Fibroblast of lung (primary cell): ENCODE measurements at places on chromosomes 13 and 19. TPM values are rescaled to one million over a fixed set of nuclear protein-coding genes. Genes with fewer than 3 reads are reported as not detected.

GRCh38 chr13:25447396-25447795 is 75.6 kb downstream of the ATP8A2 start:
- no peak for DNase-seq

GRCh38 chr13:111403266-111403665 is 82.8 kb downstream of the TEX29 start:
- DNase-seq = no peak

DNA sequence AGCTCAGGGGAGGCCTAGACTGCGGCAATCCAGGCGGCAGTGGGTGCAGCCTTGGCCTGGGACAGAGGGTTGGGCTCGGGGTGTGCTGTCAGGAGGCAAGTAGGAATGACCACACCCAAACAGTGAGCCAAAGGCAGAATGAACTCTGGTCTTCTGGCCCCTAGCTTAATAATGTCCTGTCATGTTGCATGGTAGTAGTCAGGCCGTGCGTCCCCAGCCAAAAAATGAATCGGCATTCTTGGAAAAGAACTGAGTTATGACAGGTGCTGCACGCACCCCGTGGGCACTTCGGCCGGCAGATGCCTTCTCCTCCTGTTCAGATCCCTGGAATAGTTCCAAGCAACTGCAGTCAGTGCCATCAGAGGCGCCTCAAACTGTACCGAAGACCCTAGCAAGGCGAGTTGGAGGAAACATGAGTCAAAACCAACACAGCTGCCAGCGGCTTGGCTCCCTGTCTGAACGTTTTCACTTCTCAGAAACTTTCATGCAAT is 55.9 kb downstream of the ATP7B start:
- DNase-seq = peak; percentile 14

DNA sequence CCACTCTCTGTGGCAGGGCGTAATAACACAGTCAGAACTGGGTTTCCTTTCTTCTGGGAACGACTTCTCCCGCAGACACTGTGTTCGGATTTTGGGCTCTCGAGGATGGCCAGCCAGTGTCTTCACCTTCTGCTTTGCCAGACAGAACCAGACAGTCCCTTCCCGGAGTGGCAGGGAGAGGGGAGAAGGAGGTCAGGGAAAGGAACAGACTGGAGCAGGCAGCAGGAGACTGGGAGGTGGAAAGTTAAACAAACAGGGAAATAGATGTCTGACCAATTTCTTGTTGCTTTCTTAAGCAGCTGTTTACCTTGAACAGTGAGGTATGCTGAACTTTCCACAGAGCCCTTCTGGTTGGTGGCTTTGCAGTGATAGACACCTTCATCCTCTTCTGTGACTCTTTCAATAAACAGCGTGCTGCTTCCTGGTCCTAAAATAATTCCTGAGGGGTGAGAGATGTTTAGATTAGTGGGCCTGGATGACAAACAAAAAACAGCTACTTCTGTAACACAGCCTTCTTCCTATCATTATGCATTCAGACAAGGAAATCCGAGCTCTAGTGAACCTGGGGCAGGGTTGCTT is 137.6 kb downstream of the FLT1 start:
- no peak for DNase-seq

DNA sequence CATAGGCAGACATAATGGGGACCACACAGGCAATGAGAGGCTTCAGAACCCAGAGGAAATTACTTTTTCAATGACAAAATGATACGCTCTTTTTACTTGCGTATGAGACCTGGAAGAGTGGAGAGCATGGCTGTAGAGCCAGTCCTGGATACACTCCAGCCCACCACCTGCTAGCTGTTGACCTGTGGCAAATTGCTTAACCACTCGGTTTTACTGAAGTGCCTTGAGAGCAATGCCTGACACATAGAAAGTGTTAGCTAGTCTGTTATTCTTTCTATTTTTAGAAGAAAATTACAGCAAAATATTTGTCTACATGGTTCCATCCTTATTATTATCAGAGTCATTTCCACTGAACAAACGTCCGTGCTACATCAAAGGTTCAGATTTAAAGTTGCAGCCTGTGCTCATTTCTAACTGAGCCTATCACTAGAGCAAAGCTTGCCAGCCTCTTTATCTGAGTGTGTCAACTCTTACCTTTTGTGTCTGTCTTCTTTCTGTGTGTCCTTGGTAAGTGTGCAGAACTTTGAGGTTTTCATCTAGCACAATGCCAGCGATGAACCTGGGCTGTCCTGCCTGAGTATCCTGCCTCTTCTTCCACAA is 9.6 kb upstream of the GPR183 start:
- peak; percentile 72 for DNase-seq

DNA sequence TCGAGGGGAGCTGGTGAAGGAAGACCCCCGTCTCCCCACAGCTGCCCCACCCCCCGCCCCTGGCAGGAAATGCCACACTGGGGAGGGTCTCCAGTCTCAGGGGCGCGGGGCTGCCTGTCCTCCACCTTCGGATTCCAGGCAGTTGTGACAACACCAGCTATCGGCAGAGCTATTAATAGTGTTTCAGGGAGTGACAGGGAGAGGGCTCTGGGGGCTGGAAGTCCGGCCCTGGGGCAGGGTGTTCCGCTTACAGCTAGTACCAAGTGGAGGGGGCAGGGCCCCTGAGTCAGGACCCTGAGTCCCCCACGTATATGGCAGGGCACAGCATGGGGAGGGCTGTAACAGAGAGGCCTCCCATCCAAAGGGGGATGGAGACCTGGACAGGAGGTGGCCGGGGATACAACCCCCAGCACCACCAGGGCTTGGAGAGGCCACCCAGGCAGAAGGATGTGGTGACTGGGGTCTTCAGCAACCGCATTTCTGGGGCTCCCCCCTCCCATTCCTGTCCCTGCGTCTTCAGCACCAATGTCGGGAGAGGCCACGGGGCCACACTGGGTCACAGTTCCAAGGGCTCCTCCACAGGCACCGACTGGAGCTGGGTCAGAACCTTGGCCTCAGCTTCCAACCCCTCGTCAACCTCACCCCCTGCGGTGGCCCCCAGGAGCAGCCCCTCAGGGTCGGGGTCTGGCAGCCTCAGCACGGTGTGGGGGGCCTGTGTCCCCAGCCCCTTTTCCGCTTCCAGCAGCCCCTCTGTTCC is 3.9 kb downstream of the SIX5 start:
- no peak for DNase-seq

DNA sequence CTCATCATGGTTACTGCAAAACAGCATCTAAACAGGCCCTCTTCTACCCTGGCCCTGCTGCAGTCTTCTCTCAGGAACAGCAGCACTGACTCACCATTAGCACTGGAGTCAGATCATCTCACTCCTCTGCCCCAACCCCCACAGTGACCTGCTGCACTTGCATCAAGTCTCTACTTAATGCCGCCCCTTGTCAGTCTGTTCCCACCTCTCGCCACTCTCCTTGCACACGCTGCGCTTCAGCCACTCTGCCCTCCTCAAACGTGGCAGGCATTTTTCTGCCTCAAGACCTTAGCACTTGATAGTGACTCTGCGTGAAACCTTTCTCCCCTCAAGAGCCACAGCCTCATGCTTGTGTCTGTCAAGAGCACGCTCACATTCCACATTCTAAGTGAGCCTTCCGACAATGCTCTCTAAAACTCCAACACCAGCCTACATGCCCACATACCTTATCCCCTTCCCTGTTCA is 22.1 kb downstream of the MIPEP start:
- DNase-seq = peak; percentile 59

DNA sequence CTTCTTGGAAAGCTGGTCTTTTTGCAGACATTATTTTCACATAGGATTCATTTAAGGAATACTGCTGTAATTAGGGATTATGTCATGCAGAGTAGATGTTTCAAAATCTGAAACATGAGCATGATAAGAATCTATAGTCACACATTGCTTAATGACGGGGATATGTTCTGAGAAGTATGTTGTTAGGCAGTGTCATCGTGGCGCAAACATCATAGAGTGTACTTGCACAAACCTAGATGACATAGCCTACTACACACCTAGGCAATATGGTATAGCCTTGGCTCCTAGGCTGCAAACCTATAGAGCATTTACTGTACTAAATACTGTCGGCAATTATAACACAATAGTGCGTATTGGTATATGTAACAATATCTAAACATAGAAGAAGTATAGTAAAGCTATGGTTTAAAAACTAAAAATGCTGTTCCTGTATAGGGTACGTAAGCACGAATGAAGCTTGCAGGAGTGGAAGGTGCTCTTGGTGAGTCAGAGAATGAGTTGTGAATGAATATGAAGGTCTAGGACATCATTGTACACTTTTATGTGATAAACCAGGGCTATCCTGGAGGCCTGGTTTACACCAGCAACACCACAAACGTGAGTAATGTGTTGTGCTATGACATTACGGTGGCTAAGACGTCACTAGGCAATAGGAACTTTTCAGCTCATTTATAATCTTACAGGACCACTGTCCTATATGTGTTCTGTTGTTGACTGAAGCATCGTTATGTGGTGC is 283.1 kb downstream of the MTUS2 start:
- DNase-seq = no peak

GRCh38 chr19:41323430-41324125 is 13.6 kb downstream of the CCDC97 start:
- DNase-seq = peak; percentile 97

DNA sequence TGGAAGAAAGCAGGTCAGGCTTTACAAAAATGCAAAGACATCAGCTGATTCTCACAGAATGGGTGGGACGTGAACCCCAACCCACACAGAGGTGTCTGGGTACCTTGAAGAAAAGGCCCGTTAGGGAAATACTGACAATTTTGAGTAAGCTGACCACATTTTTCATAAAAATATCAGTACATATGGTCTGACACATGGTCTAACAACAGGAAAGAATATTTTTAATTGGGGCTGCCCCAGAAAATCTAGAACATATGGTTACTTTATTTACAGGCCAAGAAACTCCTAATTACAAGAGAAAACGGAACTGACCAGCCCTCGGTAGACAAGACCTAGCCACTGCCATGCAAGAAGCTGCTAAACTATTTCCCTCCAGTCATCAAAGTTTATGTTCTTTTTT is 48.7 kb upstream of the ITM2B start:
- DNase-seq = no peak

- DNase-seq = no peak
These were observed 5.3 kb upstream of the F2RL3 start for GRCh38 chr19:16883522-16883921.

GRCh38 chr13:112704308-112705145 is 14.7 kb downstream of the ATP11A start:
- DNase-seq = no peak

GRCh38 chr19:49491030-49491803 is 3.8 kb downstream of the RPL13A start:
- no peak for DNase-seq

DNA sequence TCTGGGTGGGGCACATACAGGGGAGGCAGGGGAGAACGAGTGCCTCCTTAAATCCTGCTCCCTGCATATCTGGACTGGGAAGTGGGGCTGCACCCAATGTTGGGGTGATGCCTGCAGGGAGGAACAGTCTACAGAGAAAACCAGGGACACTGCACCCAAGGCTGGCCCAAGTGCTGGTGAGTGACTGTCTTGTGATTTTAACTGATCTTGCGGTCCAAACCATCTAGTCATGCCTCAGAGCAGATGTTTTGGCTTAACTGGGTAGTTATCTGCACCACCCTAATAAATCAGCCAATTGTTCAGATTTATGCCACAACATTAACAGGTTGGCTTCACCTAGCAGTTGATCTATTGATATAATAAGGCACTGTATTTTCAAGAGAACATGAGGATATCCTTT is 219.2 kb upstream of the IRS2 start:
- DNase-seq = no peak

DNA sequence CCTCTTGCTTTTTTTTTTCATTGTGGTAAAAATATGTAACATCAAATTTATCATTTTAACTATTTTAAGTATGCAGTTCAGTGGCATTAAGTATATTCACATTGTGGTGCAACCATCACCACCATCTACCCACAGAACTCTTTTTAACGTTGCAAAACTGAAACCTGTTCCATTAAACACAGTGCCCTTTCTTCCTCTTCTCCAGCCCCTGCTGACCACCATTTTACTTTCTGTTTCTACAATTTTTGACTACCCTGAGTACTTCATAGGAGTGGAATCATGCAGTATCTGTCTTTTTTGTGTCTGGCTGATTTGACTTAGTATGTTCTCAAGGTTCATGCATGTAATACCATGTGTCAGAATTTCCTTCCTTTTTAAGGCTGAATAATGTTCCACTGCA is 153.1 kb downstream of the FGF9 start:
- DNase-seq = no peak

DNA sequence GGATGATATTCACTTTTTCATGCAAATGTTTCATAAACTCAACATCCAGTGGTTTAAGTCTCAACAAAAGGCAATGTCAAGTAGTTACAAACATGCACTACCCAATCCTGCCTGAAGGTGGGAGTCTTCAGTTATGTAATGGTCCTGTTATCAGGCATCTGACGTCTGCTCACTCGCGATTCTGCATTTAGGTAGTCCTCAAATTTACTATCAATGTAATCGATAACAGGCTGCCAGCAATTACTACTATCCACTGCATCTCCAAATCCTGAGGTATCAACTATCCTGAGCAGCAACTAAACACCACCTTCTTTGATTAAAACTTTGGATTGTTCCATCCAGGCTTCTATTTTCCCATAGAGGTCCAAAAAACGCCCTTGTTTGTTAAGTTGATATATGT is 51.2 kb downstream of the NLRP12 start:
- DNase-seq = peak; percentile 56

GRCh38 chr13:52599037-52599847 is 43.0 kb upstream of the HNRNPA1L2 start:
- DNase-seq = peak; percentile 59

DNA sequence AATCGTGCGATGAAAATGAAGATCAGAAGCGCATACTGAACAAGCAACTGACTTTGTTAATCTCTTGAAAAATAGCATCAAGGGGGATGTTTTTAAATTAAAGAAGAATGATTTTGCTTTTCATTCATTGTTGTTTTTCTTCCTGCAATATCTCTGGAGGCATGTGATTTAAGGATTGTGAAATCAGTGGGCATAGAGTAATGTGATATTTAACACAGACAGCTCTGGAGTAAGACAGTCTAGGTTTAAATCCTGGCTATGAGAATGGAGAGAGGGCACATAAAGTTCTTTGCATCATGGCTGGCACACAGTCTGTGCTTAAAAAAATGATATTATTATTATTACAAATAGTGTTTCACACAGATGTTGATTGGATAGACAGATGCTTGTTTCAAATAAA is 243.1 kb upstream of the NBEA start:
- peak; percentile 8 for DNase-seq

DNA sequence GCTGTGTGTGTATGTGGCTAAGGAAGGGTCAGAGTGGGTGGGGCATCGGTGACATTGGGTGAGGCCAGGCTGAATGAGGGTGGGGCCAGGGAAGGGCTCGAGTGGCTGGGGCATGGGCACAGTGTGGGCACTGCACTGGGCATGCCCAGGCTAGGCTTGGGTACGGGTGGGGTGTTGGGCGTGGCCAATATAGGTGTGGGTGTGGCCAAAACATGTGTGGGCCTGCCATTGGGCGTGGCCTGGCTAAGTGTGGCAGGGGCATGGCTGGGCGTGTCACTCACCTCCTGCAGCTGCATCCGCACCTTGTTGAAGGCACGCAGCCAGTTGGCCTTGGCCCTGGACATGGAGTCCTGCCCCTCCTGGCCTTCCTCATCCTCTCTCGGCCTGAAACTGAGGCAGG is 33.2 kb downstream of the UNC13A start:
- DNase-seq = no peak

Gene WASF3
- 16.2 and 18.2 TPM in 2 replicates for total RNA-seq

Gene LHFPL6
- total RNA-seq = 33.4 and 42.4 TPM in 2 replicates

Gene DCLK1
- total RNA-seq = 6.3 and 14.4 TPM in 2 replicates

Gene TBXA2R
- total RNA-seq = 0.77 and 1.8 TPM in 2 replicates

Gene C19orf38
- total RNA-seq = 1.0 and 1.3 TPM in 2 replicates

Gene ZNF878
- under 0.01 TPM in 1 of 2 replicates, not detected in the other for total RNA-seq

Gene CYP2F1
- not detected in 2 replicates for total RNA-seq
